Stimulated activated CD8-positive, alpha-beta memory T cell treated with anti-CD3 and anti-CD28 coated beads, Interleukin-4, amount 100 ng/mL, for 1 hour (primary cell): ENCODE measurements at places on chromosomes 12 and 14.

GRCh38 chr12:57085999-57086492, 2.9 kb upstream of the NAB2 start:
- no peak for DNase-seq

DNA sequence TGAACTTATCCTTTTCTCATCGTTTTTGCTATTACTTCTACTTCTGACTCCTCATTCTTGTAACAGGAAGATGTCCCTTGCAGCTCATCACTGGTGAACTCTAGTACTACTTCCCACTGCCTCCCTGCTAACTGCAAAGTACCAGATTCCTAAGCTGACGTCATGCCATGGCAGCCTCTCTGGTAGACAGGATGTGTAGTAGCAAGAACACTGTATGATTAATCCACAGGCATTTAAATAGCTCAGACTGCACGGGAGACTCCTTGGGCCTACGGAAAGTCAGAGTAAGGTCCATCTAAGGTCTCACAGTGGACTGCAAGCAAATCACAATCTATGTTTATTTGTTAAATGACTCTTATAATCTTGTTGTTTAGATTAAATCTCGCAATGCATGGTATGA, 43.5 kb downstream of the DNAI7 start:
- no peak for DNase-seq

DNA sequence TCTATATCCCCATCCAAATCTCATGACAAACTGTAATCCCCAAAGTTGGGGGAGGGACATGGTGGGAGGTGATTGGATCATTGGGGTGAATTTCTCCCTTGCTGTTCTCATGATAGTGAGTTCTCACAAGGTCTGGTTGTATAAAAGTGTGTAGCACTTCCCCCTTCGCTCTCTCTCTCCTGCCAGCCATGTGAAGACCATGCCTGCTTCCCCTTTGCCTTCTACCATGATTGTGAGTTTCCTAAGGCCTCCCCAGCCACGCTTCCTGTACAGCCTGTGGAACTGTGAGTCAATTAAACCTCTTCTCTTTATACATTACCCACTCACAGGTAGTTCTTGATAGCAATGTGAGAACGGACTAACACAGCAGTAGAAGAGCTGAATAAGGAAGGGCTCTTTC, 62.6 kb upstream of the VASH1 start:
- no peak for DNase-seq

DNA sequence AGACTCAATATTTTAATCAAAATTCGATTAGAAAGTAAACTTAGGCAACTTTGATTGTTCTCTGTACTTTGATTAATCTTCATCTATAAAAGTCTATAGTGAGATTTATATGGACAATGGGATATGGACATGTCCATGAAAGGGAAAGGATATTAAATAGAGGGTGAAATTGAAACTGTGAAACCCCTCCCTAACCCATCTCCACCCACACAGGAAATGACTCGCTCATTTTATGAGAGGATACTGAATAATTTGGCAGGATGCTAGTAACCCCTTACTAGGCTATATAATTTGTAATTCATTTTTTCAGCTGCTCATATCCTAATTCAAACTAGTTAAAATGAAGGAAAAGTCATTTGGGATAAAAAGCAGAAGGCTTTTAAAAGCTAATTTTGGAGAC, 328.0 kb upstream of the ATP2B1 start:
- no peak for DNase-seq

- no peak for DNase-seq
Observed at GRCh38 chr12:24664161-24664880, 284.6 kb downstream of the BCAT1 start.

DNA sequence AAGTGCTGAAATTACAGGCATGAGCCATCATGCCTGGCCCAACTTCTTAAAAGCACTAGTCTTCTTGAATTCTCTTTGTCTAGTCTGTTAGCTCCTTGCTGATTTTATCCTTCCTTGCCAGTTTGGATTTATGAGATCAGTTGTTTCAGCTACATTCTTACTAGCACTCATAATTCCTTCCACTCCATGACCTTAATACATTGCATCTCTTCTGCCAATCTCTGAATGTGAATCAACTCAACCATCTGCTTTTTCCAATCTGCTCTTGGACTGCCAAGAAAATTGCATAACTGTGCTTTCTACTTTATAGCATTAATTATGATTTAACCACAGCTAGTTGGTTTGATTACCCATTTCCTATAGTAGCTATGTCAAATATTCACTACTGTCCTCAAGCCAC, 14.9 kb upstream of the HEATR5A start:
- no peak for DNase-seq
